HS-27A (cell line): ENCODE measurements at places on chromosomes 12 and 14.
A peak's percentile ranks its signal among the peaks of the same experiment; 100 is the strongest.

DNA sequence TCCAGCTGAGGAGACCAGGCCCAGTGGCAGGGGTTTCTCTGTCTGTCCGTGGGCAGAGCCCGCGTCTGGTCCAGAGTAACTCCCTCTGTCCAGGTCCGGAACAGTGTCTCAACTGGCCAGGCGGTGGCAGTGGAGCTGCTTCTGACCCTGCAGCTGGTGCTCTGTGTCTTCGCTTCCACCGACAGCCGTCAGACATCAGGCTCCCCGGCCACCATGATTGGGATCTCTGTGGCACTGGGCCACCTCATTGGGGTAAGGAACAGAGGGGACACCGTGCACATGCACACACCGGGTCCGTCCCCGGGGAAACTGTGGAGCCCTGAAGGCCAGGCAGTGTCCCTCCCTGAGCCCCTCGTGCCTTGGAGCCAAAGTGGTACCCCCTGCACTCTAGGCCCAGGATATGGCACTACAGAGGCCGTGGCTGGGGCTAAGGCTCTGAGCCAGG is 1.5 kb downstream of the AQP6 start:
- no peak for DNase-seq

GRCh38 chr14:37583358-37584210 is 11.5 kb downstream of the FOXA1 start:
- no peak for DNase-seq

- no peak for DNase-seq
Measured at GRCh38 chr14:59811815-59812214, 58.8 kb downstream of the RTN1 start.

GRCh38 chr12:84857525-84858208 is 54.9 kb downstream of the SLC6A15 start:
- no peak for DNase-seq

- no peak for DNase-seq
Measured at GRCh38 chr12:73390261-73390660, 1118.1 kb downstream of the TRHDE start.

DNA sequence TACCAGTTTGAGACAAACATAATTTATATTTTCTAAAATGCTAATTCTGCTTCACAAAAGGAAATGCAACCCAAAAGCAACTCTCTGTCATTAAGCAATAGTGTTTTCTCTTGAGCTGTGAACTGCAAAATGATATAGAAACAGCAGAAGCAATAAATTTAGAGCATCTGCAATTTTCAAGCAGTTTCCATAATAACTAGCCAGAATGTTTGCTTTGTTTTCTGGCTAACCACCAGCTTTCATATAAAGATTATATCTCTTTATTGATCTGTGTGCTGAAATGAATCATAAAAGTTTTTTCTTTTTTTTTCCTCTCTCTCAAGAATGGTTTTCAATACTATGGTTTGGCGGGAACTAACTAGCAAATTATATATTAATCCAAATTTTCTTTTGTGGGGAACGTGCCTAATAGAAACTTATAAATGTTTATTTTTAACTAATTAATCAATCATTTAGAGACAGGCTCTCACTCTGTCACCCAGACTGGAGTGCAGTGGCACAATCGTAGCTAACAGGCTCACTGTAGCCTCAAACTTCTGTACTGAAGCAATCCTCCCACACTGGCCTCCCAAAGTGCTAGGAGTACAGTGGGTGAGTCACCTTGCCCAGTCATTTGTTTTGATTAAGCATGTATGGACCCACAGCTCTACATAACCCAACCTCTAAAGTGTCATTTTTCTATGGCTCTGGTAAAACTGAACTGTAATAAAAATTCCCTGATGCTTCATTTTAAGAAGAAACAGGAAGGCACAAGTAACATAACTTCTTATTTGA is 830.1 kb upstream of the MGAT4C start:
- no peak for DNase-seq

GRCh38 chr12:107126796-107127481 is 33.6 kb upstream of the CRY1 start:
- no peak for DNase-seq

GRCh38 chr12:127606476-127607015 is 660.4 kb upstream of the TMEM132C start:
- no peak for DNase-seq

GRCh38 chr14:38931969-38932652 is 170.9 kb downstream of the SEC23A start:
- DNase-seq = no peak

- DNase-seq = no peak
Measured at GRCh38 chr14:66401449-66402095, 84.6 kb upstream of the CCDC196 start.

GRCh38 chr12:109873653-109874052 is 6.7 kb downstream of the GLTP start:
- DNase-seq = no peak

- DNase-seq = no peak
Measured at GRCh38 chr12:20044846-20045245, 323.5 kb upstream of the PDE3A start.

- no peak for DNase-seq
Measured at GRCh38 chr12:124495194-124495983, 72.0 kb downstream of the NCOR2 start.

DNA sequence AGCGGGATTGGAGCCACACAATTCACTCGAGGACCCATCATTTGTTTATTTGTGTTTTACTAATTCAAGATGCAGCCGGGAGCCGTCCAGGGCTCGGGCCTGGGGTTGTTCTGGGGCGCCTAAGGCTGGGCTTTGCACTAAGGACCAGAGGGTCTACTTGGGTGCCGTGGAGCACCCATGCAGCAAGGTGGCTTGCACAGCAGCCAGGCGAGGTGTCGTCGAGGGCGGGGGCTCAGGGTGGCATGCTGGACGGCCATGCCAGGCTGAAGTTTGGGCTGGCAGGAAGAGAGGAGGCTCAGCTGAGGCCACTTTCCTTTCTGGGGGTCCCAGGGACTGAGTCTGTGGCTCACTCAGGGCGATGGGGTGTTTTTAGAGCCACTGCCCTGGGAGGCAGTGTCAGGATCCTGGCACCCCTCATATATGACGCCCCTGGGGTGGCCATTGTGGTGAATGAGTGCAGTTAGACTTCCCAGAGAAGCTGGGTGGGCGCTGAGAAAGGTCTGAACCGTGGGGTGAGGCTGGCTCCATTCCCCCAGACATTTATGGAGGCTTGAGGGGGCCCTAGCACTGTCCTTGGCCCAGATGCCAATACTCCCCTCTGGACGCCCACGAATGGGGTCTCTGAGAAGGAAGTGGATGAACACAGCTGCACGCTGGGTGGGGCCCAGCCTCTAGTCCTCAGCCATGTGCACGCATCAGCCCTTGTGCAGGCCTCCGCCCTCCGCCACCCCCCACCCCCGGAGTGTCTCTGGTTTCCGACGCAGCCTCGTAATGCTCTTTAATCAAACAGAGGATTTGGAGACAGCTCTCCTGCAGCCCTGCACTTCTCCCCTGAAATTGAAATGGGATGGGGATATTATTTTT is 11.3 kb downstream of the MEG3 start:
- DNase-seq = no peak

- peak; percentile 81 for DNase-seq
Measured at GRCh38 chr14:68779761-68780323, 13.0 kb downstream of the ZFP36L1 start.

DNA sequence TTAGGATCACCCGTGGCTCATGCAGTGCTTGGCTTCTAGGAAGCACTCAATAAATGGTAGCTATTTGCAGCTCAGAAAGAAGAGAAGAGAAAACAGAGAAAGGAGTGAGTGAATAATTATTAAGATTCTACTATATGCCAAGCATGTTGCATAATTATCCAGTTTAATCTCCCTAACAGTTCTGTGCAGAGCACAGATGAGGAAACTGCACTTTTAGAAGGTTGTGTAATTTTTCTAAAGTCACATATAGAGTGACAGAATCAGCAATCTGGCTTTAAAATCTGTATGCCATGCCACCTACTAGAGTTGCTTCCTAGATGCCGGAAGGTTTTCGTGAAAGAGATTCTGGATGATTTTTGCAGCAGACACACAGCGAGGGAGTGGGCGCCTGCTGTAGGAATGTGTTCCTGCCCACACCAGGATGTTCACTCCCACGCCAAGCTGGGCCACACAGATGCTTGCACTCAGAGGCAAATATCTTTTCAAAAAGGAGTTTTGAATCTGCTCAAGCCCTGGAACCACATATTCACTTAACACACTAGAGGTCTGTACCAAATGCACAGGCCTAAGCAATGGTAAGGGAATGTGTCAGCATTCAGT is 50.2 kb upstream of the SMCO2 start:
- DNase-seq = no peak

- DNase-seq = no peak
Measured at GRCh38 chr12:104632724-104633201, 176.0 kb downstream of the CHST11 start.

DNA sequence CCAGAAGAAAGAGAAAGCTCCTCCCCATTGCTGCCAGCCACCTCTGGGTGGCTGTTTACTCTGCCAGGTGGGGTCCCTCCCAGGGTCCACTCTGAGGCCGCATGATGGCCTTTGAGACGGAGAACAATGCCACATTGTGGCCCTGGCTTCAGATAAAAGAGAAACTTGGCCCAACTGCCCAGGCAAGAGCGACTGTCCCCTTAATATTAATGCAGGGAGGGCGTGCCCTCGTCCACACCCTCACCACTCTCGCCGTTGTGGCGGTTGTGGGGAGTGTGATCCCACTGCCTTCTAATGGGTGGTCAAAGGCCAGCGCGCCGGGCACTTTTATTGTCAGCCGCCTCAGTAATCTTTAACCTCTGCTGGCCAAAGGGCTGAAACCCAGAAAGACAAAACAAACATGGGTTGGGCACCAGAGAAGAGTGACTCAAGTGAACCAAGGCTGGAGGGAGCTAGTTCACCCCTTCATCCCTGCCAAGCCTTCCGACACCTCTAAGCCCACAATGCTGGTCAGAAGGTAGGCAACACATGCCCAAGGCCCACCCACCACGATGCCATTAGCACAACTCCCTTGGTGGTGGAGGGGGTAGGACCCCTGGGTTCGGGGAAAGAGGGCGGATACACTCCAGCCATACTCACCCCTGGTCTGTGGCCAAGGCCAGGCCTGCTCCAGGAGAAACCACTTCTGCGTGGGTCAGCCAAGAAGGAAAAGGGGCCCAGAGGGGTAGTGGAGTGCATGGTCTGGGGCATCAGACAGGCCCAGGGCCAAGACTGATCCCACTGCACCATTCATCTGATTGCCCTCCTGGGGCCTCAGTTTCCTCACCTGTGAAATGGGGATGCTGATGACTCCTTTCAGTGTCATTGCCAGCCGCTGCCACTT is 44.5 kb upstream of the BCL11B start:
- DNase-seq = no peak

GRCh38 chr14:104087505-104087904 is 2.0 kb downstream of the ASPG start:
- no peak for DNase-seq

GRCh38 chr12:47882781-47883546 is 21.8 kb downstream of the VDR start:
- DNase-seq = no peak

GRCh38 chr12:24678436-24678835 is 270.5 kb downstream of the BCAT1 start:
- DNase-seq = no peak

DNA sequence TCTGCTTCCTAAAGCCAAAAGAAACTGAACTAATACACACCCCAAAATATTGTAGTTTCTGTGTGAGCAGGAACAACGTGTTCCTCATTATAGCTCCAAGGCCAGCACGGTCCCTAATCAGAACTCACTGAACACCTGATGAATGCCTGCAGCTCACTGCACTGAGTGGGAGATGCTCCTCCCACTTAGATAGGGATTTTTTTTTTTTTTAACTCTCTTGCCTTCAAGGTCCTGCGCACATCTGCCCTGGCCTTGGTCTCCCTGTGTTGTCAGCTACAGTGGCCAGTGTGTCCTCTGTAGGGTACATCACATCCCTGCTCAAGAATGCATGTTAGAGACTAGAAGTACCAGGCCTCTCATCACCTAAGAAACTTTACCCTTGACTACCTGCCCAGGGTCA is 44.3 kb upstream of the TMPO start:
- no peak for DNase-seq

DNA sequence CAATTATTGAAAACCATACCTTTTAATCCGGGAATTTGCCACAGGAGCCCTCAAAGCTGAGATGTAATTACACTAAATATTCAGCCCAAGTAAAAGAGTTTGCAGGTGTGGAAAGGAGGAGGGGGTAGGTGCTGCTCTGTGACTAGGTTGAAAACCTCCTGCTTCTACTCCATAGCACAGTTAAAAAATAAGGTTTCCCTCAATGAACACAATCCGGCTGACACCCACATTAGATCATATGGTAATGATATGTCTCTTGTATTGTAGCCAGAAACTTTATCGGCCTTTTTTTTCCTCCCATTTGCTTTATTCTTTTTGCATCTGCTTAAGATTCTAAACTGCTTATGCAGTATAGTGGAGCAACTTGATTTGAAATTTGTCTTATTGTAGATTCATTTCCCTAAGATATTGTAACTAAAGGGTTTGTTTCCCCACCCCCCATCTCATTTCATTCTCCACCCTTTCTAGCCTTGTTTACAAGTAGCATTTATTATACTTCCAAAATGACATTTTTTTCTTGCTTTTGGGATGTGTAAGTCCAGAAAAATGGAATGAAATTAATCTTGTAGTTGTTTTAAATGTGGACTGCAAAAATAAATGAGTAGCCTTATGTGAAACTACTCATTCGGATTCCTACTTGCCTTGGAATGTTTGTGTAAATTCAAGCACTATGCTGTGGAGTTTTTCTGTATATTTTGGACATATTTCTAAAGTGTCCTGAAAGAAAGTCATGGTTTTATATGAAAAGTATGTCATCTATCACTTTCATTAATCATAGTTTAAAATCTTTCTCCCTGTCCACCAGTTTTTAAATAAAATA is at the start of gene DCN:
TSS of gene DCN (minus strand) at position 182 of the 820 bp plus-strand sequence. CDS start 4,265 bp downstream, outside the sequence.
- DNase-seq = no peak

DNA sequence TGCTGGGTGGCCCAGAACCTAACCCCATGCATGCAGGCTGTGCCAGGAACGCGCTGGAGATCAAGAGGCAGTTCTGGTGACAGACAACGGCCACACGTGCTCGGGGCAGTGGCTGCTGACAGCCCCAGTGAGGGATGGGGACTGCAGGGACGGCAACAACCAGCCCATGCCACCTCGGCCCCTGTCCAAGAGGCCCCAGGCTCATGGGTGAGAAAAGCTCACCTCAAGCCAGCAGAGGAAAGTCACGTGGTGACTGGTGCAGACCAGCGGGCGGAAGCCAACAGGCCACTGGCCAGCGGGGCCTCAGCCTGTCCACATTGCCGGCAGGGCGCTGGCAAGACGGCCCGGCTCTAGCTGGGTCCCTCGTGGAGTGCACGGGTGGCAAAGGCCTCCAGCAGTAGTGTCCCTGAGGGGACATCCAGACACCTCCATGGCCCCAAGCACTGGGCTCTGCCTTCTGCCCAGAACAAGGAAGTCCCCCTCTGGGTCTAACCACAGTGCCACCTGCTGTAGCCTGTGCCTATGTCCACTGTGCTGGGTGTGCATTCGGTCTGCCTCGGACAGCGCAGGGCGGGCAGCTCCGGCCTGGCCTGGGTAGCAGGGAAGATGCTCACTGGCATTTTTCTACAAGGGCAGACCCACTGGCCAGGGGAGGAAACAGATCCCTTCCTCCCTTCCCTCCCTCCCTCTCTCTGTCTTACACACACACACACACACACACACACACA is 134.1 kb downstream of the NCOR2 start:
- no peak for DNase-seq
